ENCODE measurements at places on chromosomes 12 and 14.

DNA sequence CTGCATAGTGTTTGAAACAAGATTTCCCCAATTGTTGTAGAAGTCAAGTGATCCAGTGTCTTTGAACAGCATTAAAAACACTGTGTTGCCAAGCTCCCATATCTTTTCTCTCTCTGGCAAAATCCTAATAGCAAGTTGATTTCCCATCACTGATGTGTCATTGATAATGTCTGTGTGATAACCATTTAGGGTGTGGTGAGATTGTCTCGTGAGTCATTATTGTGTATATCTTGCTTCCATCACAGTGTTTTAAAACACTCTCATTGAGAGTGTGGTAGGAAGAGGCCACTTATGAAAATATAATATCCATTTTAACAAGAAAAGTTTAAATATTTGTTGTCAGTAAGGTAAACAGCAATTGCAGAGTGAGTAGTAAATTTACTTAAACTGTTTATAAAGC lies 74.7 kb downstream of the PRORP start:
- no peak for DNase-seq

GRCh38 chr14:22836301-22837113 lies at the start of gene MMP14:
TSS of gene MMP14 (plus strand) at chr14:22836585. CDS start at chr14:22836818, 233 bp downstream.
- no peak for DNase-seq

GRCh38 chr12:117832459-117833457 lies 136.0 kb downstream of the KSR2 start:
- no peak for DNase-seq

DNA sequence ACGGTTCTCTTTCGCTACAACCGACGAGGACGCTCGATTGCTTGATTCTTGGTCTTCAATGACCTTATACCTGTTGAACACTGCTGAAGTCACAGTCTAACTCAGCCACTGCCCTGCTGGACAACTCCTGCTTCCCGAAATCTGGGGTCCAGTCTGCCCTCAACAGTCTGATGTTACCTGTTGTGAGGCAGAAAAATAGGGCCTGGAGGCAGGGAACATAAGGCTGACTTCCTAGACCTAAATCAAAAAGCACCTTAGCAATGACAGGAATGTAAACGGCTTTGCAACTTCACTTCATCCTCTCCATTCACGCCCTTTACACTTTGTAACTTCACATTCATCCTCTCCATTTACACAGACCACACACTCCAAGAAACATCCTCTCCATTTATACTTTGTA lies 597 bp upstream of the GLTP start:
- DNase-seq: peak; percentile 33

DNA sequence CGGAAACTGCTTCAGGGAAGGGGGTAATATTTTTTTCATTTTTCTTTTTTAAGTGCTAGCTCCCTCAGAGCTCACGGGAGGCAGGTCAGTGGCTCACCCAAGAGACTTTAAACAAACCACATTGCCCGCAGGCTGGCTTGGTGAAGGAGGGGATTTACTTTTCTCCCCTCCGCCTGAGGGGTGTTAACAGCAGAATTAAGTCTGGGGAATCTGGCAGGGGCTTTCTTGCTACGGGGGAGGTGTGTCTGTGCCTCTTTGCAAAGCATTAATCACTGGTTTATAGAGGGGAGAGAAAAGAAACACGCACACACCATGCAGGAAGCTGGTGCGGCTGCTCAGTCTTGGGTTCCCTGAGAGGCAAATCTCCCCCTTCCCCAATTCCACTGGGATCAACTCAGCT lies 26.2 kb upstream of the TBX3 start:
- DNase-seq: no peak

DNA sequence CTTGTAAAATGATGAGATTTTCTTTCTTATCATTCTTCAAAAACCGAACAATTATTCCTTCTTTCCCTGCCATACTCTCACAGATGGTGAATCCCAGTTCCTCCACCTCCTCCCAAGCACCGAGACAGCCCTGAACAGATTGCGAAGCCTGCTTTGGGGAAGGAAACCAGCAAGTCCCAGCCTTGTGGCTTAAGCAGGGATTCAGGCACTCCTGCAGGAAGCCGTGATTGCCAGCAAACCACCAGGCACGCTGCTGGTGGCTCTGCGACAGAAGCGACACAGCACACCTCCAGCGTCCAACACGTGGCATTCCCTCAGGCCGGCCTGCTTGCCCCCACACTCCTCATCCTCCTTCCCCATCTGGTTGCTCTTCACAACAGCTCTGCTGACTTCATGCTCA lies 237.7 kb downstream of the GXYLT1 start:
- no peak for DNase-seq

- no peak for DNase-seq
Measured at GRCh38 chr14:68622856-68623255, 170.0 kb downstream of the ZFP36L1 start.

DNA sequence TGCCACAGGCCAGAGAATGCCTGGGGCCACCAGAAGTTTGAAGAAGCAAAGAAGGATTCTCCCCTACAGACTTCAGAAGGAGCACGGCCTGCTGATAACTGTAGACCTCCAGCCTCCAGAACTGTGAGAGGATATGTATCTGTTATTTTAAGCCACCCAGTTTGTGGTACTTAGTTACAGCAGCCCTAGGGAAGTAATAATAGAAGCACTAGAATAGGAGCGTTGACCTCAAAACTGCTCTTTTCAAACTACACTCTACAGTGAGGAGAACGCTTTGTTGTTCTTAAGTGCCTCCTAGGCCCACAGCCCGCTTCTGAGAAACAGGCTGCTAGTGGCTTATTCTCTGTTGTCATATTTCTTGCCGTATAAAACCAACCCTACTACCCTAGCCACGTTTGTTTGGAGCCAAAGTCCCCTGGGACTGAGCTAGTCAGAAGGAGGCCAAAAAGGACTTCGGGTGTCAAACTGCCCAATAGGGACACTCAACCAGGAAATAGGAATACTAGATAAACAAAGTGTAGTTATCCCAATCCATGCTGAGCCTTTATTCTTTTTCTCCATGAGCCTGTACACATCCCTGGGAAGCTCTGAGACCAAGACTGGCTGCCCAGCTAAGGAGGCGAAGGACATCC lies 38.5 kb upstream of the FRS2 start:
- no peak for DNase-seq

Data from iPS DF 19.7 (cell line).